NCI-H146 (cell line): ENCODE measurements at places on chromosomes 4 and X.
A peak's percentile ranks its signal among the peaks of the same experiment; 100 is the strongest.

DNA sequence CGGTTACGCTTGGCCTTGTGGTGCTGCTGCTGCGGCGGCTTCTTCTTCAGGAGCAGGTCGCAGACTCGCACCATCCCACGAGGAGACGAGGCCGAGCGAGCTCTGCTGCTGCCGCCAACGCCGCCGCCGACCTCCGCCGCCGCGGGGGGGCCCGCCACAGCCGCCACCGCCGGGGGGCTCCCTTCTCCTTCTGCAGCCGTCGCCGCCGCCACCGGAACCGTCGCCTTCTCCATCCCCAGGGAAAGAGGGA is 237 bp downstream of the ANKRD17 start:
- no peak for DNase-seq

DNA sequence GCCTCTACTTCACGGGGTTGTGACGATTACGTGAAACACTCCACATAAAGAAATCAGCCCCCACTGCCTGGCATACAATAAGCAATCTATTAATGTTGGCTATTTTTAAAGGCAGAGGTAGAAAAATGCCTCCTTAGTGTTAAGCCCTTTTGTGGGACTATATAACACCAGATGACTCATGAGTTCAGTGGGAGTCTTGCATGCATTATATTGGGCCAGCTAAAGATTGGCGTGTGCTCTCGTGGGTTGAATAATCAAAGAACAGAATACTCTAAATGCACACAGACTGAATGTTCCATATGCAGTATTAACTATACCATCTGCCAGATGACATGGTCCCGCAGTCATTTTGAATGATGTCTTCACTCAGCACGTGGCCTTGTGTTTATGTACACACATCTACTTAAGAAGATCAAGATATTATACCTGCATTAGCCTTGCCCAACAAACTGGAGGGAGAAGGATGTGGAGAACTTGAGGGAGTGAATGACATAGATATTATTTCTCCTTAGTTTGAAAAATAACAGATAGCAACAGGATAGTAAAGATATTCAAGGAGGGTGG is 85.0 kb upstream of the MYOZ2 start:
- DNase-seq: no peak

- no peak for DNase-seq
Measured at GRCh38 chr4:143381189-143382118, 44.8 kb downstream of the GAB1 start.

GRCh38 chr4:143773998-143774895 is 73.8 kb upstream of the FREM3 start:
- peak; percentile 32 for DNase-seq

GRCh38 chrX:2487366-2487765 is 13.4 kb downstream of the DHRSX start:
- DNase-seq: no peak
